Stimulated activated CD4-positive, alpha-beta T cell treated with anti-CD3 and anti-CD28 coated beads, Interleukin-1b, Interleukin-23, amount 100 ng/mL, for 4 hours (primary cell): ENCODE measurements at places on chromosomes 5 and 9.

GRCh38 chr9:33393581-33393980 is 8.8 kb downstream of the AQP7 start:
- no peak for DNase-seq

DNA sequence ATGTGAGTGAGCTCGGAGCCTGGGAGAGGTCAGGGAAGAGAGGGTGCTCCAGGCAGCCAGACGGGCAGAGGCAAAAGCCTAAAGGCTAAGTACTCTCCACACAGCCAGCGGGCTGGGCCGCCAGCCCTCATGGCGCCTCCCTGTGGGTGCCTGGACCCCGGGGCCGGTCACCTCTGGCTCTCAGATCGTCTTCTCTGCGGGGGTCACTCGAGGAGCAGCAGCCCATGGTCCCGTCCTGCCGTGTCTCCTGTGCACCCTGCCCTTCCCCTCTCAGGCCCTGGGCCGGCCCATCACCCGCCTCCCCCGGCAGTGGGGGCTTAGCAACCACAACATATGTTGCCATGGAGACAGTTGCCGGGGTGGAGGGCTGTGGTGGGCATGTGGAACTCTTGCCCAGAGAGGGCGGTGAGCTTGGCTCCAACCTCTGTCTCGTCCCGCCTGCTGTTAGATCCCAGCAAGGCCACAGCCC is 4.2 kb downstream of the AK1 start:
- no peak for DNase-seq

GRCh38 chr9:107875571-107875980 is 386.0 kb upstream of the KLF4 start:
- no peak for DNase-seq

- no peak for DNase-seq
Measured at GRCh38 chr5:62212648-62213047, 93.4 kb upstream of the KIF2A start.

DNA sequence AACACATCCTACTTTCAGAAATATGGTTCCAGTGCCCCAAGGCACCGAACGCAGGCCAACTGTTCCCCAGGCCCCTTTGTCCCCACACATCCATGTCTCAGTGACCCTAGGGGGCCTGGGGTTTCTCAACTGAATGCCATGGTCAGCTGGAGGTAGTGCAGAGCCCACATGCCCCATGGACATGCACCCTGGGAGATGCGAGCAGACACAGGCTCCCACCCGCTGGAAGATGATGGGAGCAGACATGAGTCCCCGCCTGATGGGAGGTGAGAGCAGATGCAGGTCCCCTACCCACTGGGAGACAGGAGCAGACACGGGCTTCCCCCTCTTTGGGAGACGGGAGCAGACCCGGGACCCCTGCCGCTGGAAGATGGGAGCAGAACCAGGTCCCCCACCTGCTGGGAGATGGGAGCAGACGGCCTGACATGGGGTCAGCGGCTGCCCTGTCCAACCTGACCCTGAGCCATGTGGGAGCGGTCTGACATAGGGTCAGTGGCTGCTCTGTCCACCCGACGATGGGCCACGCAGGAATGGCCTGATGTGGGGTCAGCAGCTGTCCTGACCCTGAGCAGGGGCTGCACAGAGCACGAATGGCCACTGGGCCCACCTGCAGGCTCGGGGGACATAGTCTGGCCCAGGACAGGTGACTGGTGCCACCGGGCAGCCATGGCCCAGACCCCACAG is 18.4 kb downstream of the ZDHHC11B start:
- no peak for DNase-seq

DNA sequence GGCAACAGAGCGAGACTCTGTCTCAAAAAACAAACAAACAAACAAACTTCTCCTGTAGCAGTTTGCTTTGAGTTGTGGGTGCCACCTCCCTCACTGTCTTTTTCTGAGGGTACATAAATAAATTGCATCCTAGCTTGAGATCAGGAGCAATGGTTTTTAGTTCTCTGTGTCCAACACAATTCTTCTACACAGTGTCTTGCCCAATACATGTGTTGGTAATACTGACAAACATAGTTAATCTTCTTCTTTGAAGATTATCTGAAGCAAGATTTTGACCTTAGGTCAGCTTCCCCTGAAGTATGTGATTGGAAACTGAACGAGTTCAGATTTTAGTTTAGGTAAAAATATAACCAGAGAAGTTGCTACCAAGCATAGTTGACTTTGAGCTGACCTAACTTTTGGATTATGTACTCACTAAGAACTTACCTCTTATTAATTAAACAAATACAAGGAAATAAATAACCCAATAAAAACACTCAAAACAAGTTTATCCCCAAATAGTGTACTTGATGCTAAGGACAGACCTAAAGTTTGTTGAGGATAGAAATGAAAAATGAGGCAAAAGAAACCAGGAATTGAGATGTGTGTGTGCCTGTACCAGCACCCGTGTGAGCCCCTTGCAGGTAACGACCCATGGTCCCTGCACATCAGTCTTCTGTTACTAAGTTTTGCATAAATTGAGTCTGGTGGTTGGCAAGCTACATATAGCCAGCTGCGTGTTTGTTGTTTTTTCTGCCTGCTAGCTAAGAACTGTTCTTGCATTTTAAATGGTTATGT is 16.2 kb downstream of the TJP2 start:
- no peak for DNase-seq

DNA sequence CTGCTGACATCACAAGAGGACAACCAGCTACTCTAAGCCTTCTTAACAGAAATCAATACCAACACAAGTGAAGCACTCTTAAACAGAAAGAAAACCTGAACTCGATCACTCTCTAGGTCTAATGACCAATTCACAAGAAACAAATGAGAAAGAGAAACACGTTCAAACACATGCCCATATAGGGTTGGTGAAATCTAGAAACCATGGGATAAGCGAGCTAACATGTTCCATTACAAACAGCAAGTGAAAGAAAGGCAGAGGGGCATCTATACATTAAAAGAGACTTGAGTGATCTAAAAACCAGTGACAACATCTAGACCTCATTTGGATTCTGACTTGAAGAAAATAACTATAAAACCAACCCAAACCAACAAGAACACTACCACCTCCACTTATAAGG is 74.9 kb upstream of the RETREG1 start:
- DNase-seq, result no peak

DNA sequence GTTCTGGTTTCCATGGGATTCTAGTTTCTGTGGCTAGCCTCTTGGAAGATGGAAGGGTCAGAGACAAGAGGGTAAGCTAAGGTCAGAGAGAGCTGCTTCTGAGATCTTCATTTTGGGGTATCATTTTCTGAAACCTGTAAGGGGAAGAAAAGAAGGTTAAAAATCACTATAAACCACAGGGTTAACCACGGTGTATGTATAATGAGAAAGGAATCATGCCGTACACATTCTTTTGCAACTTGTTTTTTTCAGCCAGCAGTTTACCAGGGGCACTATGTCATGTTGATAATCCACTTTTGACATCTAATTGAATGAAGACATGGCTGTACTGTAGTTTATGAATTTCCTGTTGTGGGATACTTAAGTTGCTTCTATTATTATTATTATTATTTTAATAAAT is 164.4 kb downstream of the FOCAD start:
- DNase-seq, result no peak

DNA sequence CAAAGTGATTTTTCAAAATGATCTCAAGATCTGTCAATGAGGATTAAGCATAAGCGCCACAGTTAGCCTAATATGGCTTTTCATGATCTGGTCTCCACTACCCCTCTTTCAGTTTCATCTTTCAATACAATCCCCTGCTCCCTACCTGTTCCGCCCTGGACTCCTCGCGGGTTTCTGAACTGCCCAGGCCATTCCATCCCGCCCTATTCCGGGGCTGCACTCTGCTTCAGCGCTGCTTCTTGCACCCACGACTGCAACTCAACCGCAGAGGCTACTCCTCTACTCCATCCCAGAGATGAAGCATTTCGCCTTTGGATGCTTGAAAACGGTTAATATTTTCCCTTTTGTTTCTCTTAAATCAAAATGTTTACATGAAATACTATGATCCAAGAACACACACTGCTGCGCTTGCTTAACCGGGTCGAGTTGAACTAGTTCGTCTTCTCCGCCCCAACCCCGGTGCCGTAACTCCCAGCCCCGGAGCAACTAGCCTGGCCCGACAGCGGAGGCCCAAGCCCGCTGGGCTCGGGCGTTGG is 716 bp upstream of the OTULIN start:
- no peak for DNase-seq

- DNase-seq, result no peak
Measured at GRCh38 chr9:72658703-72659102, 137.3 kb downstream of the TMC1 start.

GRCh38 chr5:179616002-179616594 is 7.4 kb downstream of the HNRNPH1 start:
- DNase-seq, result no peak

- no peak for DNase-seq
Measured at GRCh38 chr9:89278551-89278950, 32.4 kb upstream of the CKS2 start.

DNA sequence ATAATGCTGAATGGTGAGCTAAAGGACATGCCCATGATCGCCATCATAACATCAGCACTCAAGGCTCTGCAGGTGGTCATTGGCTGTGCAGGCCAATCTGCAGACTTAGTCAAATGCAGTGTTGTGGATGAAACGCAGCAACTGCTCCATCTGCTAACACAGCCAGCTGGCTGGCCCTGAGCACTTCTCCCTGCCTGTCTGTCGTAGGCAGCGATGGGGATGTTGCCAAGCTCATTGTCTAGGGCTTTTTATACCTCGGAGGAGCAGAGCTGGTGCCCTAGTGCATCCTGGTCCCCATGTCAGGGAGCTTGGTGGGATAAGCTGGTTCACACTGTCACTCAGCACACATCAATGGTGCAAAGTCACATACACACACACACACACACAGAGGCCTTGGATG is 189.4 kb downstream of the TENT4A start:
- no peak for DNase-seq

GRCh38 chr5:68479524-68479923 is 264.0 kb downstream of the PIK3R1 start:
- DNase-seq, result no peak

DNA sequence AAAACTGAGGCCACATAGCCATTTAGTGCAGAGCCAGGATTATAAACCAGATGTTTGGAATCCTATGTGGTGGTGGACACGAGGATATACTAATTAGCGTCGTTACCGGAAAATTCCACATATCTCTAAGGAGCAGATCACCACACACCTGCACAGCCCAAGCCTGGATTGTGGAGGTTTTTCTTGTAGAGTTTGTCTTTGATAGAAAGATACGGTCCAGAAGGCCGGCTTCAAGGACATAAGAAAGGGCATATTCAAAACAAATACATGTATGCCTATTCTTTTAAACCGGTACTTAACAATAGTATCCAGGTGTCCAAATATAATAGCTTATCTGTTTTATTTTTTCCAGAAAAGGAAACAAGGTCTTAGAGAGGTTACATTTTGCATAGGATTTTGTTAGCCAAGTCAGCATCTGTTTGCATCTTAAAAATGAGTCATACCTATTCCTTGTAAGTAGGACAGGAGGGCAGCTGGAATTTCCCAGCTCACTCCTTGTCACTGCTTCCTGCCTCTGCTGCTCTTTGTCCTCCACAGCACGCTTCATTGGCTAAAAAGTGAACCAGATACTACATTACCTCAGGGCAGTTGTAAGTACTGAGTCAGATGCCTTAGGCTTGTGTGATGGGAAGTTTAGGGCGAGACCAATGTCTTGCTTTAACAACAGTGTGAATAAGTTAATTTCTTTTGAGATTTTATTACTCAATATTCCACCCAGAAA is 3.6 kb downstream of the TMC1 start:
- peak; percentile 21 for DNase-seq

DNA sequence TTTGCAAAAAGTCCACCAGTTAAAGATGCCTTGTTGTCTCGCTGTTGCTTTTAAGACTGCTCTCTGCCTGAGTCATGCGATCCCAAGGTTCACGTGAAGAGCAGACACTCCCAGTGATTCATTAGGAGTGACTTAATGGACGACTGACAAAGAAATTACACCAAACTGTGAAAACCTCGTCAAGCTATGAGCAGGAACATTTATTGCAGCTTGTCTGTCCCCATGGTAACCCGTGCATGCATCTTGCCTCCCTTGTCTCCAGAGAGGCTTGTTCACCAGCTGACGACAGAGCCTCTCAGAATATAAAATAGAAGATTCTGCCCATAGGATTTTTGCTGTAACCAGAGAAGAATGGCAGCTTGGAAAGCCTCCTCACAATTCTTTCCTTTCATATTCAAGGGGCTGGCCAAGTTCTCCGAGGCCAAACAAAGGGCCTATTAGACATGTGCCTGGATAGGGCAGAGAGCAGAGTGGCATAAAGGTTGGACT is 352.7 kb downstream of the SPOCK1 start:
- no peak for DNase-seq

DNA sequence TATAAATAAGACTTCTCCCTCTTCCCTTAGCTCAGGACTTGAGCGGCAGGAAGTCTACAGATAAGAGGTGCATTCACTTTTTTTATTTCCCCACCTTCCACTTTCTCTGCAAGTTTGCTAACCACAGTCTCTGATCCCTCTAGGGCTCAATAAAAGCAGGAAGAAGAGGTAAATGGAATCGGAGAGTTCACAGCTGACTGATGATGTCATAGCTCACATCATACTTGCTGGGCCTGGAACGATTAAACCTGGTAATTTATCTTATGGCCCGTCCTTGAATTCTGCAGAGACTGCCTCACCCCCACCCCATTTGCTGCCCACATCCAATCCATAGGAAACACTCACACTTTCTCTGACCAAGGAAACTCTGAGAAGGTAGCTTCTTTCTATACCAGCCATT is 62.9 kb downstream of the DRD1 start:
- DNase-seq, result no peak

DNA sequence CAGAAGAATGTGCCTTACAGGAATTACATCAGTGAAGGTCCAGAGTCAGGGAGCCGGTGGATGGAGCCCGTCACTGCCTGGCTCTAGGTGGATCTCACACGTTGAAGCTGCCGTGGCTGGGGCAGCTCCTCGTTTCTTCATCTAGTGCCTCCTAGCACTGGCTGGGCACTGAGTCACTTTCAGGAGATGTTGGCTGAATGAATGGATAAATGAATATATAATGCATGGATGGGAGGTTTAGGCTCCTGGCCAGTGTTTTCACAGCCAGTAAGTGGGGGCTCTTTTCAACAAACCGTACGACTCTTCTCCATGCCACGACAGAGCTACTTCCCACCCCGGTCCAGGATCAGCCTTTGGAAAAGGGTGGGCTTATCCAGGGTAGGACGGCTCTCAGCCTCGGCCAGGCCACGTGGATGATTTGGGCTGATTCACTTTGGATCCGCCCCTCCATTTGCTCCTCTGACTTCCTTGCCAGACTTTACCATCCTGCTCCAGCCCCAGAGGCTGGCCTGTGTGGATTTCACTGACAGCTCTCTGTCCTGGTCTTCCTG is 1.3 kb upstream of the SH3PXD2B start:
- no peak for DNase-seq

GRCh38 chr5:67606586-67606947 is 410.0 kb upstream of the CD180 start:
- DNase-seq, result no peak

DNA sequence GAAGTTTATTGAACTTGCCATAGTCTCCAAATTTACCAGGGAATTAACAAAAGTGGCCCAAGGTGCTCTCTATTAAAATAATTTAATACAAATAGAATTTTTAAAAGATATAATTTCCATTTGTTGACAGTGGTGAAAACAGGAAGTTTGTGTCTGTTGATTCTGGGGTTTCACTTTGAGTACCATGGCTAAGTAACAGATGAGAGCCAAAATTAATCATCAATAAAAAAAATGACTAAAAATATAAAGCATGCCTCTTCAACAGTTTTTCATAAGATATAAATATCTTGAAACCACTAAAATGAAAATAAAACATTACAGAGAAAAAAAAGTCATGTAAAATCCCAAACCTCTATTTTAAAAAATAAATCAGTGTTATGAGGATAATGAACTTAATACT is 49.8 kb downstream of the SGCD start:
- no peak for DNase-seq

- DNase-seq, result no peak
Measured at GRCh38 chr5:39148983-39149534, 70.3 kb downstream of the FYB1 start.
